ENCODE measurements at places on chromosomes 2 and 18. TPM values are rescaled to one million over a fixed set of nuclear protein-coding genes. Genes with fewer than 3 reads are reported as not detected.

HRH4 gene
- 2.5 TPM for total RNA-seq

GAREM2 gene
- 5.6 TPM for total RNA-seq

CD8B2 gene
- not detected for total RNA-seq

C2orf42 gene
- 25.5 TPM for total RNA-seq

IL36RN gene
- total RNA-seq: not detected

C2orf80 gene
- not detected for total RNA-seq

UPP2 gene
- not detected for total RNA-seq

KCMF1 gene
- total RNA-seq: 40.6 TPM

SPP2 gene
- not detected for total RNA-seq

DNMT3A gene
- 24.3 TPM for total RNA-seq

Data from thoracic aorta (tissue), 2 donors.